Activated T-cell treated with anti-CD3 and anti-CD28 coated beads for 24 hours (primary cell): ENCODE measurements at places on chromosomes 1 and 21.

DNA sequence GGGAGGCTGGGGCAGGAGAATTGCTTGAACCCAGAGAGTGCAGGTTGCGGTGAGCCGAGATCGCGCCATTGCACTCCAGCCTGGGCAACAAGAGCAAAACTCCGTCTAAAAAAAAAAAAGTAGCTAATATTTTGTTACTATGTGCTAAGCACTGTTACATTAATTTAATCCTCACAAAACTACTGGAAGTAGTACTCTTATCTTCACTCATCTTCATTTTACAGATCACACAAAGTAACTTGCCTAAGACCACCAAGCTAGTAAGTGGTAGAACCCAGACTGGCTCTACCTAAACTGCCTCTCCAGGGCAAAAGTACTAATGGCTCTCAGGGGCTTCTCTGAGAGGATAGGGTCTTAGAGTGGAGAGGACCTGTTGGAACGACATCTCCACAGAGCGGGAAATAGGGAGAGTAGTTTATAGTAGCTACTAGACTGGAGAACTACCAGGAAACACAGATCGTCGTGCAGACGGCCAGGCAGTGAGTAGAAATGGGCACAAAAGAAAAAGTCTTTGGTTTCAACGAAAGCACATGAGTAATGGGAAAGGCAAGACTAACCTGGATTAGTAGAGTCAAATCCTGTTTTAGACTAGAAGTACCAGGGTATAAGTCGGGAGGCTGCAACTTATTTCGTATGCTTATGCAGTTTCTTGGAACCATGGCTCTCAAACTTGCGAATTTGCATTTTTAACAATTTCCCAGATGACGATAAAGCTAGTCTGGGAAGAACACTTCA, 1.4 kb downstream of the CLCC1 start:
- DNase-seq, result no peak

- no peak for DNase-seq
These were observed 77.1 kb downstream of the PAX7 start for GRCh38 chr1:18707696-18708257.

GRCh38 chr21:36450511-36450910, 29.4 kb downstream of the CLDN14 start:
- DNase-seq, result no peak

- DNase-seq, result peak; percentile 19
These were observed 15.7 kb upstream of the RCAN1 start for GRCh38 chr21:34630536-34631143.

DNA sequence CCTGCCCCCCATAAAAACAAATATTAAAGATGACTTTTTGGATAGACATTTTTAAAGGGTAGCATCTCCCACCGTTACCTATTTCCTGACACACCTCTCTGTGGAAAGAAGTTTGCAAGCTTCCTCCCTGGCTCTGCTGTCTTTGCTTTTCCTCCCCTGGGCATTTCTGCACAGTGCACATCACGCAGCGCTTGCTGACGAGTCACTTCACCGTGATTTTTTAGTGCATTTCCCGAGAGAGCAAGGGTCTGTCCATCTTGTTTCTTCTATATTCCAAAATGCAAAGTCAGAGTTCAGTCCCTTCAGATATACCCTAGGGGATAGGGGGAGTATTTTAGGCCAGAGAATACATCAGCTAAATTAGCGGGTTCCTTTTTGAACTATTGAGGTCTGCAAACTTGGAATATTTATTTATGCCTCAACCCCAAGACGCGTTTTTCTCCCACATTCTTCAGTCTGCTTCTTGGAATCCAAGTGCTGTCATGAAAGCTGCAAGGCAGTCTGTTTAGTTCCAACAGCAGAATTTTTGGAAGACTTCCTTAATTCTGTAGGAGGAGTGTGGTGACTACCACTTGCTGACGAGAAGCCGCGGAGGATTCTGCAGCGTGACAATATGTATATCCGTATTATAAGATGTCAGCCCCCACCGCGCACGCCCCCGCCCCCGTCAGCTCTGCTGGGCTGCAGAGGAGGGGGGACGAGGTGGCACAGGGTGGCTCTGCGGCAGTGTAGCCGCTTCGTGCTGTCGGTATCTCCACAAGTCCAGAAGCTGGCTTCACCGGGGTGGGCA, 22.4 kb downstream of the SMYD2 start:
- no peak for DNase-seq

GRCh38 chr1:110916669-110917306, 43.8 kb downstream of the CD53 start:
- DNase-seq, result peak; percentile 23

- no peak for DNase-seq
These were observed 1.4 kb downstream of the TENT5B start for GRCh38 chr1:27011058-27011764.

GRCh38 chr1:51294566-51295184, 35.7 kb downstream of the TTC39A start:
- no peak for DNase-seq

- no peak for DNase-seq
These were observed 19.6 kb upstream of the RBM15 start for GRCh38 chr1:110319332-110320167.

GRCh38 chr1:12556368-12556930, 61.6 kb downstream of the DHRS3 start:
- DNase-seq, result no peak

DNA sequence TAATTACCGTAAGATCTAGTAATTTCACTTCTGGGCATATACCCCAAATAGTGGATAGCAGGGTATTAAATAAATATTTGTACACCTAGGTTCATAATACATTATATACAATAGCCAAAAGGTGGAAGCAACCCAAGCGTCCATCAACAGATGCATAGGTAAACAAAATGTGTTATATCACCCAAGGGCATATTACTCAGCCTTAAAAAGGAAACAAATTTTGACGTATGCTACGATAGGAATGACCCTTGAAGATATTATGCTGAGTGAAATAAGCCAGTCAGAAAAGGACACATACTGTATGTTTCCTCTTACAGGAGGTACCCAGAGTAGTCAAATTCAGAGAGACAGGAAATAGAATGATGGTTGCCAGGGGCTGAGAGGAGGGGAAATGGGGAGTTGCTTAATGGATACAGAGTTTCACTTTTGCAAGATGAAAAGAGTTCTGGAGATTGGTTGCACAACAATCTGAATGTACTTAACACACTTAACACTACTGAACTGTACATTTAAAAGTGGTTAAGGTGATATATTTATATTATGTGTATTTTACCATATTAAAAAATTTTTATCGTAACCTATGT, 36.6 kb upstream of the KCTD3 start:
- no peak for DNase-seq

DNA sequence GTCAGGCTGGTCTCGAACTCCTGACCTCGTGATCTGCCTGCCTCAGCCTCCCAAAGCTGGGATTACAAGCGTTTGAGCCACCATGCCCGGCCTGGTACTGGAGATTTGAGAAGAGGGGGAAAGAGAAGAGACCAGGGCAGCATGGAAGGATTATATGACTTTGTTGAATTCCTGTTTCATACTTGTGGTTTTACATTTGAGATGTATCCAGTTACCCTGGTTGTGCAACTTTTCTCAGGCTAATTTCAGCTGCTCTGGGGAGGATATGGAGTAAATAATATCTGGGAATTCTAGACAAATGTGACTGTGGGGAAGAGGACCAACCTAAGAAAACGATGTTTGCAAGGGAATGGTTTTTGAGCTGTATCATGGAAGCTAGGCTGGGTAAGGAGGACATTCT, 89.5 kb upstream of the GREM2 start:
- no peak for DNase-seq

DNA sequence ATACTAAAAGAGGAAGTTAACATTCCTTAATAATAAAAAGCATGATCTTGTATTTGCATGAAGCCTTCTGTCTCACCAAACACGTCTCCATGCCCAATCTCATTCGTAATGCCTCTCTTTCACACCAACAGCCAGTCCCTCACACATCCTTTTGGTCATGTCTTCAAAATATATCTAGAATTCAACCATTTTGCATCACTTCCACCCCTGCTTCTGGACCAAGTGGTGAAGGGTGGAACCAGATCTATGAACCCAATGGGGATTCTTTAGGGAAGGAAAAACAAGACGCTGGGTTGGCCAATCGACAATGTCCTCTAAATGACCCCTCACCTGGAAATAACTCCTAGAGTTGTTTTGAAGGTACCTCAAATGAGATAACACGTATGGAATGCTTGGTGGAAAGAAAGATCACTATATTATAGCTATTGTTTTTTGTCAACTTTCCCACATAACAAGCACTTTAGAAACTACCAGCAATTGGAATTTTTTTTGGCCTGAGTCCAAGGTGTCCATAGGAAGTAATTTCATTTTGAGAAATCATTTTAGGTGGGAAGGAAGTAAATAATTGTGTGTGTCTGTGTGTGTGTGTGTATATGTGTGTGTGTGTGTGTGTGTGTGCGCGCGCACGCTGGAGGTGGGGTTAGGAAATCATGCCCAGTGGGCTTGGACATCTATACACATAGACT, at the start of gene KCNA10:
TSS of gene KCNA10 (minus strand) at position 51 of the 686 bp plus-strand sequence. CDS start 388 bp downstream, outside the sequence.
- DNase-seq, result no peak

GRCh38 chr21:31254131-31254530, 89.9 kb downstream of the TIAM1 start:
- no peak for DNase-seq

- DNase-seq, result no peak
These were observed 69.5 kb downstream of the LHX8 start for GRCh38 chr1:75203415-75204277.

DNA sequence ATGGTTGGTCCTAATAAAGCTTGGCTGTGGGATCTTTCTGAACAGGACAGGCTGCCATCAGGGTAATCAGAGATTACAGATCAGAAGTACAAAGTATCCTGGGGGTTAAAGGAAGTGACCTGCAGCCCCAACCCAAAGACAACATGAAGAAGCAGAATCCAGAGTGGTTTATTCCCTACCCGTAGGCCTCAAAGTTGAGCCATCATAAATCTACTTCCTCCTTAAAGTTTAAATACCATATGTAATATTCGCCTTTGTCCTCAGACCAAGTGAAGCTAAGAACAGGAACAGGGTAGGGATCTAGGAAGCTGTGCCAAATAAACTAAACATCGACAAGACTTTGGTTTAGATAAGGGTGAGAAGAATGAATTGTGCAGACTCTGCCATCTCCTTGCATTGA, 15.9 kb upstream of the DHX9 start:
- no peak for DNase-seq

DNA sequence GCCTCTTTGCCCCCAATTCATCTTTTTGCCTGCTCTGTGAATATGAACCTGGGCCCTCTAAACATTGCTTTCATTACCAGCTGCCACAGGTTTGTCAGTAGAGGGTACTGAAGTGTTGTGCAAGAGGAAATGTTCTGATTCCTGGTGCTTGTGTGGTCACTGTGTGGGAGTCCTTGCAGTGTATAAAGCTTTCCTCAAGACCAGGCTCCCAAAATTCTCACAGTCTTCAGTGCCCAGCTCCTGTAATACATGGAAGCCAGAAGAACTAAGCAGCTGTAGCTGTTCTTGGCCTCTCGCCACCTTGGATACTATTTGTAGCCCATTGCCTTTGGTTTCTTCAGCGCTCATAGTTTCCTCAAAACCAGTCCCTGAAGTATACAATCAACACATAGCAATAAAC, 1046.2 kb downstream of the BRINP3 start:
- DNase-seq, result no peak

DNA sequence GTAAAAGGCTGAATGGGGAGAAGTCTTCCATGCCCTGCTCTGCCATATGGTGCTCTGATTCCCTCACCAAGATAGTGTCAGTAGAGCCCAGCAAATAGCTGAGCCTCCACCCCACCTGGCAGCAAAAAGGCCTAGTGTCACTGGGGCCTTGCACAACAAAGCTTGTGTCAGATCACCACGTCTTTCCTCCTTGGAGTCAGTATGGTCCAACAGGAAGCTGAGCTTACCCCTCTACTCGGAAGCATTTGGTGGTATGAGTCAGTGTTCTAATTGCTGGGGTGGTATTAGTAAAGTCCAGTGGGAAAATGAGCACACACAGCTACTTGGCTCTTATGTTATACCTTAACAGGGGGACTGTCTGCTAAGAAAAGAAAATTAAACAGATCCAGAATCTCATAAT, 18.7 kb upstream of the RRP15 start:
- no peak for DNase-seq

GRCh38 chr1:20250340-20250989, 40.2 kb upstream of the VWA5B1 start:
- no peak for DNase-seq

DNA sequence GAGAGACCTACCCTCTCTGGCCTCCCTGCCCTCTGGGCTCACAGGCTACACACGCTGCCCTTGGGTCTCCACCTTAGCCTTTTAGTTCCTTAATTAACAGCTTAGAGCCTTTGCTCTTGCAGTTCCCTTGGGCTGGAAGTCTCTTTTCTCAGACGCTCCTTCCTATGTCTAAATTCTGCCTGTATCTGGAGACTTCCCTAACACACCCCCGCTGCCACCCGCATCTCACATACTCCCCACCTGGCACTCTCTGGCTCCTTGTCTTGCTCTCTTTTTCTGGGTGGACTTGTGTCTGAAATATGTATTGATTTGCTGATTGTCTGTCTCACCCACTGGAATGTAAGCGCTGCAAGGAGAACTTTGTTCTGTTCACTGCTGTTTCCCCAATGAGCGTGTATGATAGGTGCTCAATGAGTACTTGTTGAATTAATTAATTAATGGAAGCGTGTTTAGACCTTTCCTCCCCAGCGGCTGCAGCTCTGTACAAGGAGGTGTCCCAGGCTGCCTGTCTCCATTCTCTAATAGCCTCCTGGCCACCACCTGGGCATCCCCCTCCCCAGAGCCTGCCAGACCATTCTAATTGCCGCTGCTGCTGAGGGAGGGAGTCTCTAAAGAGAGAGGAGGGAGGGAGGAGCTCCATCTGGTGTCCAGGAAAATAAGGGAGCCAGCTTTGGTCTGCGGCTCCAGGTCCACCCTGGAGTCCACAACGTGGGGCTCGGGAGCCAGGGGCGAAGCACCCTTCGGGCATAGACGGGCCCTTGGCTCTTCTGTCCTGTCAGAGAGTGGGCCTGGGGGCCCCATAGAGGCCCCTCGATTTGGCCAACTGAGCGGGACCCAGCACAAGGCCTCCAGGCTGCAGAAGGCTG, 95.4 kb downstream of the RNF220 start:
- no peak for DNase-seq

DNA sequence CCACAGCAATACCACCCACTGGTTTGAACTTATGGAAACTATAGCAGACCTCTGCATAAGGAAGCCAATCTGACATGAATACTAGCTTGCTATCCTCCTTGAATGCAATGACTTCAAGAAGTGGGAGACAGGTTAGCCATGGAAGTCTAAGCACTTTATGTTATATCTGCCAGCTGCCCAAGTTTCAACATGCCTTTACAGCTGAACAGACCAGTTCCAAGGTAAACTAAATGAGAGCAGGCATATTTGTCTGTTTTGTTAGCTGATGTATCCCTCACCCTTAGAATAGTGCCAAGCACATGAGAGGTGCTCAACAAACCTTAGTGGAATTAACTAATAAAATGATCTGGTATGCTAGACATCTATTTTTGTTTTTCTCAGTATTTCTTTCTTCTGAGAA, 65.1 kb downstream of the ALG14 start:
- no peak for DNase-seq

GRCh38 chr1:22295856-22296255, 153.0 kb upstream of the WNT4 start:
- no peak for DNase-seq

- DNase-seq, result no peak
These were observed 57.8 kb downstream of the HS2ST1 start for GRCh38 chr1:86972262-86972661.

GRCh38 chr1:200869753-200870391, 2.9 kb upstream of the GPR25 start:
- DNase-seq, result no peak
